ENCODE measurements at places on chromosomes 6 and 20. TPM values are rescaled to one million over a fixed set of nuclear protein-coding genes. Genes with fewer than 3 reads are reported as not detected.

GRCh38 chr6:147709396-147710272 lies 201.1 kb downstream of the SAMD5 start:
- no peak for DNase-seq

GRCh38 chr6:91094341-91094740 lies 507.5 kb upstream of the MAP3K7 start:
- no peak for DNase-seq

The GHRH gene
- total RNA-seq: not detected

The TRIM10 gene
- 2.2 TPM for total RNA-seq

The PCMTD2 gene
- total RNA-seq: 79.6 TPM

- DNase-seq: no peak
Observed at GRCh38 chr6:23566418-23566817, 559.6 kb upstream of the NRSN1 start.

GRCh38 chr6:117326396-117326795 lies 61.0 kb downstream of the VGLL2 start:
- no peak for DNase-seq

GRCh38 chr6:39309942-39310531 lies 4.2 kb downstream of the KCNK17 start:
- no peak for DNase-seq

DNA sequence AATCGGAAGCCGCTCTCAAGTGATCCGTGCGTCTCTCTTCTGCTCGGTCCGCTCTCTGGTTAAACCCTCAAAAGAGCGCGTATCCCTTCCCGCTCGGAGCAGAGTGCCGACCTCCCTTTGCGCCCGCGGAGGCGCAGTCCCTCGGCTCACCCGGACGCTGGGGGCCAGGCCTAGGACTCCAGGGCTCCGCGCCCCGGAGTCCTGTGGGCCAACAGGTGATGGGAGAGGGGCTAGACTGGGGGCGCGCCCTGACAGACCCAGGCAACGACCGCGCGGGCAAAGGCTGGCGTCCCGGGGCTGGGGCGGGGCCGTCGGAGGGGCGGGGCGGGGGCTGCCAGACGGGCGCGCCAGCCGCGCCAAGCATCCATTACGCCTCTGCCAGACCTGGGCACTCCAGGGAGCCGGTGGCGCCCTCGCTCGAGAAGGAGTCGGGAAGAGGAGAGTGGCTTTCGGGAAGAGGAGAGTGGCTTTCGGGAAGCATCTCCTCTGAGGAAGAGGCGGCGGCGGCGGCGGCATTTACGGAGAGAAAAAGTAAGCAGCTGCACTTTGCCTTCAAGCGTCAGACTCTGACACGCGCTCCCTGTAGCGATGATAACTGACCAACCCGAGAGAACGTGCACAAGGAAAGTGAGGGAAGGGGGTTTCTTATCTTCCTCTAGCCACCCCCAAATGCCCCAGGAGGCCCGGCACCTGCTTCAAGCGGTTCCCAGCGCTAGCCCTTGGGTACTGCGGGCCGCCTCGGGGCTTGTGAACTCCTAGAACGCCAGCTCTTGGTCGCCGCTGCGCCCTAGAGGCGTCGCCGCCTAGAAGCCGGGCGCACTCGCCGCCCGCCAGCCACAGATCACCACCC lies 2.6 kb downstream of the EPHA7 start:
- DNase-seq: peak; percentile 51

DNA sequence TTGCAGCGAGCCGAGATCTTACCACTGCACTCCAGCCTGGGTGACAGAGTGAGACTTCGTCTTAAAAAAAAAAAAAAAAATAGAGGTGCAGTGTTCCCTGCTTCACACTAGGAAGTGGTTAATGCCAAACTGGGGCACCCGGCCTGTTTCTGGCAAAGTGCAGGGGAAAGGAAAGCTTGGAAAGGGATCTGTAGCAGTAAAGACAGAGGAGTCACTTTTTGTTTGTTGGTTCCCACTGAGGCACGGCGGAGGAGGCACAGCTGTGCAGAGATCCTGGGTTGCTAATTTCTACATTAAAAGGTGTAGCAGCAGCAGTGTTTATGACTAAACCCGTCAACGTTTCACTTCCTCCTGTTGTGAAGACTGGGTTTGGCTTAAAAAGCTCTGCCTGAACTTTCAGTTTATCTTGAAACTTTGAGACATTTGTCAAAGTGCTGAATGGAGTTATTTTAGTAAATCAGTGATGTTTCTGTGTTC lies 125.6 kb downstream of the CARMIL1 start:
- no peak for DNase-seq

- DNase-seq: no peak
Observed at GRCh38 chr20:48784273-48784641, 43.5 kb downstream of the PREX1 start.

DNA sequence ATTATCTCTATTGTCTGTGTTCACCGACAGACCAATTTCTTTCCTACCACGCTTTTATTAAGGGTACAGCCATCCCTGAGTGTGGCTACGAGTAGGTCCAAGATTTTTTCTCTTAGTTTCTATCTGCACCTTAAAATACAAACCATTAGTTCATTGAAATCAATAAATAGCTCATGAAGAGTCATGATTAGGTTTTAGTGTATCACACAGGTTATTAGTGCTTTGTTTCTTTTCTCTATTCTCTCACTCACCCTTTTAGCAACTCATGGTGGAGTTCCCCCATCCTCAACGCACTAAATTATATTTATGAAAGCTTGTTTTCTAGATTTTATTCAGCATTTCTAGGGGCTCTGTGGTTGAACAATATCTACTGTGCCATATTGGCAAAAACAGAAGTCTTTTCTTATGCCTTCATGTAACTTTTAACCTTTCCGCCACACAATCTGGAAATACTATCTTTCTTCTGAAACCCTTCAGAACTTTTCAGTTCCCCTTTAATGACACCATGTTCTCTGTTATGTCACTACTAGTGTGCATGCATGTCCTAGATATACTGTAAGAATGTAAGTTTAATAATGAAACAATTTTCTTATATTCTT lies 128.2 kb upstream of the LAMA2 start:
- DNase-seq: no peak

DNA sequence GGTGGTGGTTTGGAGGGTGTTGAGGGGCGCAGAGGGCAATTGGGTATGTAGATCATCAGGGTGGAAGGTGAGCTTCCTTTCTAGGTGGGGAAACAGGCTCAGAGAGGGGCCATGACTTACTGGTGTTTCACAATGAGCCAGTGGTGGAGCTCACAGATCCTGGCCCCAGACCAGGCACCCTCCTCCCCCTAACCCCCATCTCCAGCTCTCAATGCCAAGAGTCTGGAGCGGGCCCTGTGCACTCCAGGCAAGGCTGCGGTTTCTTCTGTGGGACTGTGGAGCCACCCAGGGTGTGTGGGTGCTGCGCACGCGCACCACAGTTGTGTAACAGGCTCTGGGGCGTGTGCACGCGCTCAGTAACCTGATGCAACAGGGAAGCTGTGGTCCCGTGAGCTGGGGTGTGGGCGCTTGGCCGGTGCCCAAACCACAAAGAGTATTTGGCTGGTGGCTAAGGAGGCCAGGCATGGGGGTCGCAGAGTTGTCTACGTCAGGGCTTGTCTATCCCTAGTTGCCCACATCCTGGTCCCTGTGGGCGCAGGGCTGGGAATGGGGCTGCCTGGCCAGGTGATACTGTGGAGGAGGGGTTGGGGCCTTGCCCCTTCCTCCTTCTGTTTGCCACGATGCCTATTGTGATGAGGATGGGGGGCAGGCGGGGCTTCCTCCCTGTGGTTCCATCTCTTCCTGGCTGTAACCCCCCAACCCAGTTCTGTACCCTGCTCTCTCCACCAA lies 37.5 kb upstream of the MRPS18A start:
- no peak for DNase-seq

DNA sequence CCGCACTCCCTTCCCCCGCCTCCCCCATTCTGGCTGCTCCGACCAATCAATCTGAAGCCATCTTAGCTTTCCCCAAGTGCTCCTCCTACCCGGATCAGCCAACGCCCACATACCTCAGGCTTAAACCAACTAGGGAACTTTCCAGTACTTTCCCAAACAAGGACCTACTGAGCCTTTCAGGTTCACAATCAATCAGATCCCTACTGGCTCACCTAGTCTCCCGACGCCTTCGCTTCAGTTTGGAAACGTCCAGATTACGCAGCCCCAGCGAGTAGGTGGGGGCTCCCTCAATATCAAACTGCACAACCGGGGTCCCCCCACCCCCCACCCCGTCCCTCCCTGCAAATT lies 432 bp downstream of the HSPA1L start:
- DNase-seq: peak; percentile 99

The TEAD3 gene
- 1.8 TPM for total RNA-seq

GRCh38 chr6:131532580-131533039 lies 40.4 kb upstream of the ARG1 start:
- DNase-seq: no peak

DNA sequence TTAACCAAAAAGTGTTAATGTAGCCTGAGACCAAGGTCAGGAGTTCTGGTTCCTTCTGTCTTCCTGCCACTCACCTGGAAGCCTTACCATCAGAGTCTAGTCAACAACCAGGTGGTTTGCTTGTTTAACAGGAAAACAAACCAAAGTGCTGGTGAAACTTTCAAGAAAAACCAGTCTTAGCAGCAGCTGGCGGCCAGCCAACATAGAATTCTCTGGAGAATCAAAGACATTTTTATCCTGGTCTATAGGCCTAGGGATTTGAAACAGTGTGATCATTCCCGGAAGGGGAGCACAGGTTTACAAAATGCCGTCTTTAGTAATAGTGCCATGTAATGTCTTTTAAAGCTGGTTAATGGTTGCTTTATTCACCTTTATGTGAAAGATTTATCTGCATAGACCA lies 146.6 kb upstream of the AKIRIN2 start:
- no peak for DNase-seq

DNA sequence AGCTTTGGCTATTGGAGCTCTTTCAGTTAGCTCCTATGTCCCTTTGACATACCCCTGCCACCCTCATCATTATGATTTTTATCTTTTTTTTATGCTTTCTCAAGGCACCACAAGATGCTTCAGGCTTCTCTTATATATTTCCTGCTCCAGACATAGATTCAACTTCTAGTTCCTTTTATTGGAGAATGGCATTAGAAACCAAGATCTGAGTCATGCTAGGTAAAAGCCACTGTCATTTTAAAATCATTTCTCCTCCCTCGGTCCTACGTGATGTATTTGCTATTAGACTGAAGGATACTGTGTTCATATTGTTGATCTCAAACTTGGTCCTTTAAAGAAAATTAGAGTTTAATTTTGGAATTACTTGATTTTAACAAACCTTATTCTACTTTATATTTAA lies 8.3 kb downstream of the TENT5A start:
- DNase-seq: no peak

The BPI gene
- total RNA-seq: 11.5 TPM

The SNPH gene
- 25.6 TPM for total RNA-seq

The VIP gene
- total RNA-seq: 0.66 TPM
